NCI-H1694 treated with DMSO at 0.1 percent for 48 hours (cell line): ENCODE measurements at places on chromosomes 6 and 20.

GRCh38 chr6:89952686-89953085, 58.4 kb downstream of the GJA10 start:
- DNase-seq = peak; percentile 14

DNA sequence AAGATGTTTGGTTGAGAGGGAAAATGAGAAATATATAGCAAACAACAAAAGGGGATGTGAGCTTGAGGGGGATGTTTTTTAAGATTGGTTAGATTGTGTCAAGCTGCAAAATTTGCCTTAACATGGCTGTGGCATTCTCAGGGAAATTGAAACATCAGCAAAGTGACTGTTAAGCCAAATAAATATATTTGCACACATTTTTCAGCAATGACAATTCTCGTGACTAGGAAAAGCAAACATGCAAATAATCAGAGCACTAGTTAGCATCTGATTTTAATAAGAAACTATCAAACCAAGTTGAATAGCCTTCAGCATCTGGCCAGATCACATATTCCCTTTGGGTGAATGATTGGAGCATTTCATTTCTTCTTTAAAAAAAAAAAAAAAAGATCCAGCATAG, 262.8 kb downstream of the TBC1D7 start:
- DNase-seq = no peak

DNA sequence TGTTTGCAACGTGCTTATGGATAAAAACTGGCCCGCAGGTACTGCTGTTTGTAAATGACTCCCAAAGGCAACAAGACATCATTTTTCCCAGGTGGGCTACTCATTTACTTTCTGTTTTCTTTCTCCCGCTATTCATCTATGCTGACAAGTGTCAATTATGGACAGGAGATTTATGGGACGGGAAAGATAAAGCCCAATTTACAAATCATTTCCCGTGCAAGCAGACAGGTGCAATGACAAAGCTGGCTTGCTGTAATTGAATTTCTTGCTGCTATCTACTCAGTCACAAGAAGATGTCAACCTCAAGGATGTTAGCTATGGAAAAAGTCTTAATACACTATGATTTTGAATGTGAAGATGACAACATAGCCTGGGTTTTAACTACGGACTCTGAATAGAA, 125.5 kb downstream of the EPHA7 start:
- DNase-seq = no peak

- no peak for DNase-seq
Measured at GRCh38 chr6:90214461-90214860, 82.2 kb downstream of the BACH2 start.

DNA sequence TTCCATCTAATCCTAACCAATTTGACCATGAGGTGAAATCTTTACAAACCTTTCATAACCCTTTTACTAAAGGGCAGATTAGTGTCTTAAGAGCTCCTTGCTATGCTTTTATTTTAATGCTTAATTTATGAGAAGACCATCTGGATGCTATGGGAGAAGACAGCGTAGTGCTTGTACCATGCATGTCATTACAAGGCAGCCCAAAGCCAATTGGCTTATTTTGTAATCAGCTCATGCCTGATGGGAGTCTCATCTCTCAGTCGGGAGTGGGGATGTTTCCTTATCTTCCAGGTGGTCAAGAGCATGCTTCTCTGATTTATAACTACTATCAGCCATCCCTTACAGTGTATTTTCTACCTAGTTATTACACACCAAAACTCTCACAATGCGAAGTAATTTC, 304.7 kb downstream of the FARS2 start:
- no peak for DNase-seq

- no peak for DNase-seq
Measured at GRCh38 chr6:115467726-115468125, 593.0 kb downstream of the FRK start.

GRCh38 chr6:25453288-25453687, 174.1 kb downstream of the CARMIL1 start:
- no peak for DNase-seq

DNA sequence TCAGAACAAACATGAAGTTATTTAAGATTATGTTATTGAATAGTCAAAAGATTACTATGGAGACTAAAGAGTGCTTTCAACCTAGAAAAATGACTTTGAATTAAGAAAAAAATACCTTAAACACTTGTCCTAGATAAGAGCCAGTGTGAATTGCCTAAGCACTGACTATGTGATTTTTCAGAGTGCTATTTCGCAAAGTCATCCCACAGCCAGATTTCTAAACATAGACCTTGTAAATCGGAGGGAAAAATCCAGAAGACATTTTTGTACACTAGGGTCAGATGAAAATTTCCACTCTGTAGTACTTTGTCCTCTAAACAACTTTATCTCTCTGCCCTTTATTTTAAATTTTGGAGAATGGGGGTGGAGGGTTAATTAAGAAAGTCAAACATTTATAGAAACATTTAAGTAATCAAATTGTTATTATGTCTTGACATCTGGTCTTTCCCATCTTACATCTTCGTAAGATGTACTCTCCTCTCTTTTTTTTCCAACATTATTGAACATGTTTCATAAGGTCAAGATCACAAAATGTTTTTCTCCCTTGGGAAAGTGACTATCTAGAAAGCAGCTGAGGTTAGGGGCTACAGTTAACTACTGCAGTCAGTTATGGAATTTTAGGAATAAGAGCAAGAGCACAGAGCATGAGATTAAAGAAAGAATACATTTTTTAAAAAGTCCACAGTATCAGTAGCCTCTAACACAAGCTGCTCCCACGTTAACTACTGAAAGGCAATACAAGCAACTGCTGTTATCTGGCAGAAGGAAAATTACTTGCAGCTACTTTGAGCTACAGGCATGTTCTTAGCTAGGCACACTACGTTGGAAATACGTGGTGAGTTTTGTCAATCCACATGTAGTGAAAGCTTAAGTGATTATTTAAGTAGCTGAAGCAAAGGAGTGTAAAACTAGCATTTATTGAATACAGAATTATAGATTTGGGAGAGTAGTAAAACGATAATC, 648.5 kb downstream of the HTR1B start:
- no peak for DNase-seq

GRCh38 chr6:28215425-28215824, 9.7 kb upstream of the ZSCAN9 start:
- DNase-seq = no peak

DNA sequence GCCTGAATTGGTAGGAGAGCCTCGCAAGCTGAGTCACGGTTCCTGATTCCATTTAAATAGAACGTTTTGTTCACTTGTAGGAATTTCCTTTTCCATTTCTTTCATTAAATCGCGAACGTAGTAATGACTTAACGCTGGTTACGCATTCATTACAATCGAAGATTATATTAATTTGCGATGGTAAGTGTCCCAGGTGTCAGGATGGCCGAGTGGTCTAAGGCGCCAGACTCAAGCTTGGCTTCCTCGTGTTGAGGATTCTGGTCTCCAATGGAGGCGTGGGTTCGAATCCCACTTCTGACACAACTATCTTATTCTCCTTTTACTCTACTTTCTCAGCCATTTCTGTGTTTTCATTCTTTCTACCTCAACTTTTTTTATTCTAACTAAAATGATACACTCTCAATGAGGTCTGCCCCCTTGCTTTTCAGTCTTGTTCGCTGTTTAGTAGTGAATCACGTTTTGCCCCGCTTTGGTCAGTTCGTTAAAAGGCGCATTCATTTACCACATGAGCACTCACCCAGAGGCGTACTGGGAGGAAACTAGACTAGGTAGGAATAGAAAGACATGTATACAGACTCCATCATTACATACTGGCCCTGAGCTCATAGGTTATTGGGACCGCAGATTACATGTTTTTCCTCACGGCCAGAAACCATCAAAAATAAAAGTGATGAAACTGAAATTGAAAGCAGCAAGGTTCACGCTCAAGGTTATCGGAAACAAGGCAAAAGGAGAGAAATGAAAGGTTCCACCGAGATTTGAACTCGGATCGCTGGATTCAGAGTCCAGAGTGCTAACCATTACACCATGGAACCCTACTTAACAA, 17.3 kb upstream of the TRIM27 start:
- DNase-seq = peak; percentile 90

DNA sequence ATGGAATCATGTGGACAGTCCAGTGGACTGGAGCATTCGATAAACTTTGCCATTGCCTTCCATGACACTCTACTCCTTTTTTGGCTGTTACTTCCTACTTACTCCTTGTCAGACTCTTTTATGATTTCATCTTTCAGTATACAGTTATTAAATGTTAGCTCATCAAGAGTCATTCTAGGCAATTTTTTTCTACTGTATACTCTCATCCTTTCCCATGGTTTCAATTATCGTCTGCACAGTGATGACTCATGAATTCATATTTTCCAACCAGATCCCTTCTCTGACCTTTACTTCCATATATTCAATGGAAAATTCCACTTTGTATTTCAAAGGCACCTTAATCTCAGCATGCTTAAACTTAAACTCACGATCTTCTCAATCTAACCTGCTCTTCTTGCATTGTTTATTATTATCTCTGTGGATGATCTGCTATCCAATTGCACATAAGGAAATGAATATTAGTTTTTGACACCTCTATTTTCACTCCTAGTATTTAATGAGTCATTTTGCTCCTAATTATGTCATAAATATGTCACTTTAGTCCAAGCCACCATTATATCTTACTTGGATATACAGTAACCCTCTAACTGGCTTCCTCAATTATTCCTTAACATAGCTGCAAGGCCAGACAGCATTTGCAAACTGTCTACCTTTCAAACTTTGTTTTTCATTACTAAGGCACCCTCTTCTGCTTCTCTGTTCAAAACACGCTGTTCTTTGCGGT, 427.5 kb downstream of the PHF3 start:
- no peak for DNase-seq

DNA sequence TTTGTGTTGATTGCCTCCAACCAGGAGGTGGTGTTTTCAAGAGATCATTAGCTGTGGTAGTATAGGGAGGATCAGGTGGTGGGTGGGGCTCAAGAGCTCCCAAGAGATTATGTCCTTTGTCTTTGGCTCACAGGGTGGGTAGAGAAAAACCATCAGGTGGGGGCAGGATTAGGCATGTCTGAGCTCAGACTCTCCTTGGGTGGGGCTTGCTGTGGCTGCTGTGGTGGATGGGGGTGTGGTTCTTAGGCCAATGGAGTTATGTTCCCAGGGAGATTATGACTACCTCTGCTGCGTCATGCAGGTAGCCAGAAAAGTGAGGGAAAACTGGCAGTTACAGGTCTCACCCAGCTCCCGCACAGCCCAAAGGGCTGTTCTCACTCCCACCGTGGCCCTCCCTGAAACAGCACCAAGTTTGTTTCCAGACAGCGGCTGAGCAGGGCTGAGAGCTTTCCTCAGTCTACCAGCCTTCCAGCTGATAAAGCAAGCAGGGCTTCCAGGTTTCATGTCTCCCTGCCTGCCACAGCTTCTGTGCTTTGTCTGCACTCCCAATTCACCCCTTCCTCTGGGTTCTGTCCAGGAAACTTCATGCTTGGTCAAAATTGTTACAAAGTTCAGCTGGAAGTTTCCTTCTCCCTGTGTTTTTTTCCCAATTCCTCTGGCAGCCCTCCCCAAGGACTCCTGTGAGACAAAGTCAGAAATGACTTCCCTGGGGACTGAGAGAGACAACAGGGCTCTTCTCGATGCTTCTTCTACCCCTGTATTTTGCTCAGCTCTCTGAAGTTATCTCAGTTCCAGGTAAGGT, 481.1 kb upstream of the MAN1A1 start:
- no peak for DNase-seq

GRCh38 chr6:81995548-81996289, 243.2 kb upstream of the TENT5A start:
- DNase-seq = no peak

DNA sequence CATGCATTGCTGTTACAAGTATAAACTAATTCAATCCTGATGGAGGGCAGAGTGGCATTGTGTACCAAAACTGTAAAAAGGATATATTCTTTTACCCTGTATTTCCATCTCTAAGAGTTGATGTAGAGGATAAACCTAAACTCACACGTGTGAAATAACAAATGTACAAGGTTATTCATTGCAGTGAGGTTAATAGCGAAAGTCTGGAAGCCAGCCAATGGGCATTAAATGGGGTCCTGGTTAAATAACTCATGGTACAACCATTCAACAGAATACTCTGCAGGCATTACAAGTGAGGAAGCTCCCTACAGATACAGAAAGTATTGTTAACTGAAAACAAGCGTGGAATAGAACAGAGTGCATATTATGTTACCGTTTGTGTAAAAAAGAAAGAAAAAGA, 56.9 kb downstream of the BCAS1 start:
- DNase-seq = no peak

GRCh38 chr6:117908246-117909068, 1.4 kb downstream of the SLC35F1 start:
- DNase-seq = no peak

GRCh38 chr20:57211908-57212533, 54.4 kb downstream of the BMP7 start:
- DNase-seq = no peak
